A549 treated with CORT108297 at 1 μM for 4 hours (cell line): ENCODE measurements at places on chromosomes 13 and 19. TPM values are rescaled to one million over a fixed set of nuclear protein-coding genes. Genes with fewer than 3 reads are reported as not detected.

The ZNF571 gene
- total RNA-seq, result 0.75 to 2.5 TPM (median 1.3 TPM) in 5 replicates

The ZNF728 gene
- not detected in 5 replicates for total RNA-seq

The KLHL1 gene
- total RNA-seq, result not detected in 5 replicates

The ADGRE3 gene
- total RNA-seq, result not detected in 5 replicates

The PDX1 gene
- total RNA-seq, result 0.04 to 0.09 TPM (median 0.06 TPM) in 4 of 5 replicates, not detected in the other

The FPR1 gene
- total RNA-seq, result 0.07 to 0.31 TPM (median 0.08 TPM) in 4 of 5 replicates, not detected in the other

The PSG4 gene
- total RNA-seq, result 0.60 to 1.1 TPM (median 0.82 TPM) in 5 replicates

The ODAD3 gene
- total RNA-seq, result 1.1 to 1.5 TPM (median 1.3 TPM) in 5 replicates

The MAB21L1 gene
- total RNA-seq, result not detected in 5 replicates

The ZNF135 gene
- not detected in 5 replicates for total RNA-seq

The ZNF358 gene
- total RNA-seq, result 17.1 to 19.2 TPM (median 18.1 TPM) in 5 replicates

The ZNF880 gene
- 0.55 to 1.3 TPM (median 0.70 TPM) in 5 replicates for total RNA-seq

The TGFBR3L gene
- 0.73 to 2.3 TPM (median 2.1 TPM) in 5 replicates for total RNA-seq

The SCEL gene
- 0.43 to 0.72 TPM (median 0.60 TPM) in 5 replicates for total RNA-seq

The TUBB4A gene
- total RNA-seq, result 4.6 to 6.8 TPM (median 6.4 TPM) in 5 replicates

The NLRP5 gene
- total RNA-seq, result not detected in 5 replicates

The CTXN1 gene
- total RNA-seq, result 8.5 to 24.3 TPM (median 22.2 TPM) in 5 replicates

The ATP4B gene
- total RNA-seq, result not detected in 5 replicates

The MEDAG gene
- 0.05 to 0.40 TPM (median 0.06 TPM) in 5 replicates for total RNA-seq

The PNMA8B gene
- total RNA-seq, result not detected in 5 replicates

The NLRP13 gene
- 0.02 TPM in 1 of 5 replicates, not detected in the others for total RNA-seq

The ZNF541 gene
- total RNA-seq, result not detected in 5 replicates

The OLFM2 gene
- total RNA-seq, result 8.2 to 12.8 TPM (median 11.7 TPM) in 5 replicates

The ZNF383 gene
- 5.7 to 7.4 TPM (median 6.2 TPM) in 5 replicates for total RNA-seq

The CRB3 gene
- 3.0 to 6.1 TPM (median 5.2 TPM) in 5 replicates for total RNA-seq

The NLRP9 gene
- total RNA-seq, result not detected in 5 replicates

The GJB6 gene
- 0.06 TPM in 2 of 5 replicates, not detected in the others for total RNA-seq

The COQ8B gene
- 65.4 to 82.0 TPM (median 78.4 TPM) in 5 replicates for total RNA-seq
